ENCODE measurements at places on chromosomes 2 and 18.

DNA sequence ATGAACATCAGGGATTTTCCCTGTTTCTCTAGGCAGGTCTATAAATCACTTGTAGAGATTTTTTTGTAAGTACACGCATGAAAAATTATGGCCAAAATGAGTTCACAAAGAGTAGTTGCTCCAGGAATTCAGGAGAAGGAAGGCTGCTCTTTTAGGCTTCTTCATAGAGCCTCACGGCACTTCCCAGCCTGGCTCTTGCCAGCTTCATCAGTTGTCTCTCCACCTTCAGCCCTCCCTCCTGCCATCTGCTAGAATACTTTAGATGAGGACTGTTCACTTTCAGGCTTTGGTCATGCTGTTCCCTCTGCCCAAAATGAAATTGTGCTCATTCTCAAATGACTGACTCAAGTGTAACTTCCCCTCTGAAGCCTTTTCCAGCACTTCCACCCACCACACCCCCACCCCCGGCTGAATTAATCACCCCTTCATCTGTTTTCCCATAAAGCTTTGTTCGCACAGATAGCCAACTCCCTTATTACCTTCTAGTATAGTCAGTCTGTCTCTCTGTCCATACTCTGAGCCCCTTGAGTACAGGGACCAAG, 1.8 kb upstream of the ABCA12 start:
- DNase-seq: no peak

GRCh38 chr2:25707927-25708590, 34.7 kb upstream of the DTNB start:
- no peak for DNase-seq

DNA sequence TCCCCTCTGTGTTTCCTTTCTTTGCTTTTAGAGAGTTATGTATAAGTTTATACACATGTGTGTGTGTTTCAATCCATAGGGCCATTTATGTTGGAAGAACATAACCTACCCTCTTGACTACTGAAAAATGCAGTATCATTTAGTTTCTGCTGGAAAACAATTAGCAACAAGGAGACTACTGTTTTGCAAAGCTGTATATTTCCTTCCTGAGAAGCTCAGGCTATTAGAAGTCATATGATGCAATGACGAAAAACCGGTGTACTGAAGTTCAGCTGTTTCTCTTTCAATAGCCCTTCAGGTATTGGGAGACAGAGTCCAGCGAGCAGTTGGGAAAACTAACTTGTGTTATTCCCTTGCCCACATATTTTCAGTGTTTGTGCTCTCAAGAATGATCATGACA, 447.7 kb upstream of the GYPC start:
- DNase-seq: no peak

GRCh38 chr2:162731917-162732804, 106.4 kb downstream of the KCNH7 start:
- no peak for DNase-seq

DNA sequence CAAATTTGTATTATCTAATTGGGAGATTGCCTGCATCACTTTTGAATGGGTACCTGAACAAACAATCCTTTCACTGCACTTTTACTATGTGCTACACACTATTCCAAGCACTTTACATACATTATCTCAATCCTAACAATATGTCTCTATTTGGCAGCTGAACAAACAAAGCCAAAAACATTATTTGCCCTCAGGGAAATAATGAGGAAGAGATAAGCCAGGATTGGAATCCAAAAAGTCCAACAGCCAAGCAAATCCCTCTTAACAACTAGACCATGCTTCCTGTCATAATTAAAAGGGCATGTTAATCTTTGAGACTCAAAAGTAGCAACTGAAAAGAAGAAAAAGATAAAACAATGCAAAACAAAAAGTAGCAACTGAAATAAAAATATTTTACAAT, 32.1 kb downstream of the RPRD1A start:
- DNase-seq: no peak

DNA sequence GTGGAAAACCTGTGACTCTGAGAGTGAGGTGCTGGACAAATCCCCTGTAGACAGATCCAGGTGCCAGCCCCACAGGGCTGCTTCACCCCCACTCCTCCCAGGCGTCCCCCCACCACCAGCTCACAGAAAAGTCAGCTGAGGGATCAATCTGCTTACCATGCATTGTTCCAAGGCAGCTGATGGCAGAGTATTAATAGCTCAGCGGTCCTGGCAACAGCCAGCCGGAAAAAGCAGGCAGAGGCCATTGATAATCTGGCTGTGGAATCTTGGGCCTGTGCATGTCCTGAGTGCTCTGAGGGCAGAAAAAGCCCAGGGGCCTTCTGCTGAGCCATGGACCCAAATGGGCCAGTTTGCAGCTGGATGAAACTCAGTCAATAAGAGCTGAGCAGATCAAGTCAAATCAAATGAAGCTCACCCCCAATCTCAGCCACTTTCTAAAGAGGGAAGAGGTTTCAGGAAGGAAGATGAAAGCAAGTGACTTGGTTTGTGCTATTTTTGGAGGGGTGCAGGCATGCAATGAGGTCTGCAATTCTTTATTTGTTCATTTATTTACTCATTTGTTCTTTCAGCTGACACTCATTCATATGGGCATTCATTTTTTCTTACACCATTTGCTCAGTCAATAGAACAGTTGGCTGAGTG, 63.4 kb downstream of the GYPC start:
- no peak for DNase-seq

GRCh38 chr18:59218018-59218417, 1.9 kb upstream of the GRP start:
- no peak for DNase-seq

DNA sequence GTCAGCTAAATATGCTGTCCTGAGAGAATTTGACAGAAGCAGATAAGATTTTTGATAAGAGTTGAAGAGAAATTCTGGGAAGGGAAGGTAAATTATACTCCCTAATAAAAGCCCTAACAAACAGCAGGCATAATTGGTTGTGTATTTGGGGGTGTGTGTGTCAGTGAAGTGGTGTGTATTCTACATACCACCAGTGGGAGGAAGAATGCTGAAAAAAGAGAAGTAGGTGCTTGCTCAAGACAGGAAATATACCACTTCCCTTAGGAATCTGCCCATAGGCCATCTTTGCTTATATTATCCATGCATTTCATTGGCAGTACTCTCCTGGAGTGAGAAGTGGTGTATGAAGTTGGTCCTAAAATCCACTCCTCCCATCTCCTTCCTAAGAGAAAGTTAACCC, 76.2 kb downstream of the FMNL2 start:
- no peak for DNase-seq

DNA sequence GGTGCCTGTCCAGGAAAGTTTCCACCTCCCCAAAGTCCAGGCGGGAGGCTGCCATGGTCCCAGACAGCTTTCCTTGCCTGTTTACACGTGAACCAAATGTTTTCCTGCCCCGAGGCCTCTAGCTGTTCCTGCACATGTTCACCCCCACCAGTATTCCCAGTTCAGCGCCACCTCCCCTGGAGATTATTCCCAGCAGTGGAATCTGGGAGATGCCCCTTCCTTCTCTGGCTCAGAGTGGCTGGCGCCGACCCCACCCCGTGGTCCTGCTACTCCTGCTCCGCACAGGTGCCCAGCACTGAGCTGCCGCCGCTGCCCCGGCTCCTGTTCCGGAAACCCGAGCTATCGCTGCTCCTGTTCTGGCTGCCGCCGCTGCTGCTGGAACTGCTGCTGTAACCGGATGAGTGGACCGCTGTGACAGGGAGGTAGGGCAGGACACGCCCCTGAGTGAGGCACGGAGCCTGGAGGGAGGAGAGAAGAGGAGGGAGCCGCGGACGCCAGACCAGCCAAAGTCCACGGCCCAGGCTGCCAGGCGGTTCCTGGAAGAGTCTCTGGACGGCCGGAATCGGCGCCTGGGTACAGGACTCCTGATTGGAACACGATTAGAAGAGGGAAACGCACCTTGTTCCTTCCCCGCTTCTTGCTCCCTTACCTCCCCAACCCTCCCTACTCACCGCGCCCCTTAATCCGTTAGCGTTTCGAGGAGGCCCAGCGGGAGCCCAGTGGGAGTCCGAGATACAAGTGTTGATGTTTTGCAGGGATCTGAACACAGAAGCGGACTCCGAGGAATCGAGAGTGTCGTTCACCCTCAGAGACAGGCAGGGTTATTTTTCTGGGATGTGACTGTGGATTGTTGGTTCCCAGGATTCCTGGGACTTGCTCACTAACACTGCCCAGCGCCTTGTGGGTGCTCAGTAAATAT, at the start of gene PDE11A:
Gene PDE11A, minus strand, starts transcription at position 395 of the 919 bp plus-strand sequence. Its CDS starts 340 bp downstream, at position 55.
- no peak for DNase-seq

DNA sequence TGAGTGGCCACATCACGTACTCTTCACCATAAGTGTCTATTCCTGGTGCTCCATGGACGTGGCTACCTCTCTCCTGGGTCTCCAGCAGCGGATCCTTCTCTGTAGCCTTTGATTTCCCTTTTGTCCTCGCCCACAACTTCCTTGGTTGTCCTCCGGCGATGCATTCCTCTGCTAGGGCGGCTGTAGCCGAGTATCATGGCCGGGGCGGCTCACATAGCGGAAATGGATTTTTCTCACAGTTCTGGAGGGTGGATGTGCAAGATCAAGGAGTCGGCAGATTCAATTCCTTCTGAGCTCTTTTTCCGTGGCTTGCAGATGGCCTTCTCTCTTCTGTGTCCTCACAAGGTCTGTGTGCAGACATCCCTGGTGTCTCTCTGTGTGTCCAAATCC, 35.7 kb downstream of the ACKR3 start:
- no peak for DNase-seq
